ENCODE measurements at places on chromosomes 12 and 14.

GRCh38 chr12:116236976-116237375 lies 40.5 kb downstream of the MED13L start:
- DNase-seq = no peak

DNA sequence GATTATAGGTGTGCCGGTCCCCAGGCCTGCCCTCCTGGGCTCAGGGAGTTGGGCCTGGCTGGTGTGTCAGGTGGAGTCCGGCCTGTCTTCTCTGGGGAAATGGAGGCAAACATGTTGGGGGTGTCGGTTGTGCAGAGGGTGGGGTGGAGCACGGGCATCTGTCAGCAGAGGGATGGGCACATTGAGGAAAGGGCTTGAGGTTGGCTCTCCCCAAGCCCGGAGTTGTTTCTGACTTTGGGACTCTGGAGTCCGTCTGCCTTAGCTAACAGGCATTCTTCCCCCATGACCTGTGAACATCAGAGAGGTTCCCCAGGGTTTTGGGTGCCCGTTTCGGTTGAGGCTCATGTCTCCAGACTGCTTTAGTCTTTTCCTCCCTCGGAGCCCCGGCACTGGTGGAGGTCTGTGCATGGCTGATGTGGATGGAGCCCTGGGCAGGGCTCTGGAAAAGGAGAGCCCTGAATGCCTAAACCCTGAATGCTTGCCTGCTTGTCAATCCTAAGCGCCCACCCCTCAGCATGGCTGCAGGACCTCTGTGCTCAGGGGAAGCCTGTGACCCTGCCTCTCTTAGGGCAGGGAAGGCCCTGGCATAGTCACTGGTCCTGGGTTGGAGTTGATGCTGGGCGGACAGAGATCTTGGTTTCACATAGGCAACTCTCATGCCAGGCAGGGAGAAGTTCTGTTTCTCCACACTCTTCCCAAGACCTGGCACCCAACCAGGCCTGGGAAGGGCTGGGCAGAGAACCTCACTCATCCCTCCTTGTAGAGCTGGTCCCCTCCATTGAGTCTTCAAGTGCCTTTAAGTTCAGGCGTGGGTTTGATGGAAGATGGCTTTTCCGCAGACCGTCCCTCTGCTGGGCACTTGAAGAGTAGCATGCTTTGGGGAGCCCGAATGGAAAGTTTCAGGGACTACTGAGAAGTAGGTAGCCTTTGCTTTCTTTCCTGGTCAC lies 12.9 kb downstream of the NYNRIN start:
- DNase-seq = no peak

GRCh38 chr12:107568718-107569117 lies 116.9 kb upstream of the PWP1 start:
- no peak for DNase-seq

GRCh38 chr14:53715193-53715721 lies 241.4 kb downstream of the BMP4 start:
- DNase-seq = no peak

DNA sequence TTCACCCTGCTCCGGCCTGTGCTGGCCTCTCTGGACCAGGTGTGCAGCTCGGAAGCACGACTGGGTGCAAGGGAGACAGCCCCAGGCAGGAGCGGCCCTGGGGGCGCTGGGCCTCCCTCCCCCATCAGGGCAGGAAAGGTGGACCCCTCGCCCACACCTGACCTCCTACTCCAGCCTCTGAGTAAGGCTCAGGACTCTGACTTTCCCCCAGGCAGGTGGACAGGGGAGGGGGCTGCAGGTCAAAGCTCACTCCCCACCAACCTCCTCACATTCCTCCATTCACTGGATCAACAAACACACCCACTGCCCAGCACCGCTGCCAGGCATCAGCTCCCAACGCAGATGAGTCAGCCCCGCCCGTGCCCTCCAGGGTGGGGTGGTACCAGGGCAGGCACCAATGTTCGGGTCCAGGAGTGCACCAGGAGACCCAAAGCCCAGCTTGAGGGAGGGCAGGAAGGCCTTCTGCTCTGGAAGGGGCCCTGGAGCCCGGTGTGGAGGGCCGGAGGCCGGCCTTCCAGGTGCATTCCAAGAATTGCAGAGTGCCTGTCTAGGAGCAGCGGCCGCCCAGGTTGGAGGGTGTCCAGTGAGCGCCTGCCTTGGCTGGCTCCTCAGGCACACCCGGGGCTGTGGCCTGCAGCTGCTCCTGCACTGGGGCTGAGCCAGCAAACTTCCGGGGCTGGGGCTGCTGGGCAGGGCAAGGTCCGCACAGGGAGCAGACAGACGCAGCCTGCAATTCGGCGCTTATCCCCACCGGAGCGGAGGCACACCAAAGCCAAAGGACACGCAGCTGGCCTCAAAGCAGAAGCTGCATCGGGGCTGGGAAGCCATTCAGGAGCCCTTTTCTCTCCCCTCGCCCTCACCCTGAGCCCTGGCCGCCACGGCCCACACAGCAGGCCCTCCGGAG lies 1.6 kb upstream of the INF2 start:
- DNase-seq = no peak

All from stimulated activated CD4-positive, alpha-beta T cell treated with anti-CD3 and anti-CD28 coated beads, Interleukin-1b, Interleukin-23, amount 100 ng/mL, for 24 hours (primary cell).